ENCODE measurements at places on chromosomes 3 and 15.
A peak's percentile ranks its signal among the peaks of the same experiment; 100 is the strongest.

DNA sequence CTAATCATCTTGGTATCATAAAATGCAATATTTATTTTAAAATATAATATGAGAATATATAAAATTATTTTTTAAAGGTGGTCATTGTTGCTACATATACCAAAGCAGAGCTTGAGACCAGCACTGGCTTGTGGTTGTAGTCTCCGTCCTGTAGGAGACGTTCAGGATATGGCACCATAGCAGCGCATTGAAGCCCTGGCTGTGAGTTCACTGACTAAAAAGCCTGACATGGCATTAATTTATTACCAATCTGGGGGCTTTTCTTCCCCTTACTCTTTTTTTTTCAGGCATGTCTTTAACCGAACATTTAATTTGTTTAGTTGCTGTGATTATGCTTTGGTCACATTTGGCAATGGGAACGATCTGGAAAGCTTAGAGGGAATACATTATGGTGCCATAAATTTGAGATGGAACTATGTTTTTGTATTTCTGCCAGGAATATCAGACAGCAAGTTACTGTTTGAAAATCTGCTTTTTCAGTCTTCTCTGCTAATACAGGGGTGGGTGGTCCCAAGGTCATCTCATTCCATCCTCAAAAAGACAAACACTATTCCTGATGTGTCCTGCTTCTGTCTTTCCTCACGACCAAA lies 108.5 kb downstream of the ZIC4 start:
- DNase-seq, result no peak

DNA sequence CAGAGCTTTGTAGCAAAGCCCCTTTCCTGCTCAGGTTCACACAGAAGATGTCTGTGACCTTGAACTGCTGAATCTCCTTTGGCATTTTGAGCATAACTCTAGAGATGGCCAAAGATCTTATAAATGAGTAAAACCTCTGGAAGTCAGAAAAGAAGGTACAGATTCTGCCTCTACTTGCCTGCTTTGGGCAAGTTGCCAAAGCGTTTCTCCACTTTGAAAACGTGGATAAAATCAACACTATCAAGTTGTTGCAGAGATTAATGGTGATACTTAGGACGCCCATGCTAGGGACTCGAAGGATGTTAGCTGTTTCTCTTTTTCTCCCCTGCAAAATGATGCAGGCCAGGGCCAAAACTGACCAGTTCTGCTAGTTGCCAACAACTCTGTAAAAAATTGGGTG lies 68.0 kb upstream of the CMTM7 start:
- DNase-seq, result no peak

GRCh38 chr3:38648024-38648658 lies 1.3 kb downstream of the SCN5A start:
- DNase-seq, result no peak

DNA sequence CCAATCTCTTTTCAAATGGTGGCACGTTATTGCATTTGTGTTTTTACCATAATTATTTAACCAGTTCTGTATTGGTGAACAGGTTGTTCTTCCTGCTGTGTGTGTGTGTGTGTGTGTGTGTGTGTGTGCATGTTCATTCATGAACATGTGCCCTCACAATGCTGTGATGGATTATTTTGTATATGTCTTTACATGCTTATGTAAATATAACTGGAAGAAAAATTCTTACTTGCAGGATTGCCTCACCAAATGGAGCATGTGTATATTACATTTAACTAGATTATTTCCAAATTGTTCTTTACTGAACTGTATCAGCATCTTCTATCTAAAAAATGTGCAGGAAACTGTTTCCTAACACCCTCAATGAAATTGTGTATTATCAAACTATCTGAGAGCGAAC lies 175.2 kb upstream of the ZPLD1 start:
- no peak for DNase-seq

- no peak for DNase-seq
These were observed 12.6 kb downstream of the PAQR5 start for GRCh38 chr15:69311319-69311721.

DNA sequence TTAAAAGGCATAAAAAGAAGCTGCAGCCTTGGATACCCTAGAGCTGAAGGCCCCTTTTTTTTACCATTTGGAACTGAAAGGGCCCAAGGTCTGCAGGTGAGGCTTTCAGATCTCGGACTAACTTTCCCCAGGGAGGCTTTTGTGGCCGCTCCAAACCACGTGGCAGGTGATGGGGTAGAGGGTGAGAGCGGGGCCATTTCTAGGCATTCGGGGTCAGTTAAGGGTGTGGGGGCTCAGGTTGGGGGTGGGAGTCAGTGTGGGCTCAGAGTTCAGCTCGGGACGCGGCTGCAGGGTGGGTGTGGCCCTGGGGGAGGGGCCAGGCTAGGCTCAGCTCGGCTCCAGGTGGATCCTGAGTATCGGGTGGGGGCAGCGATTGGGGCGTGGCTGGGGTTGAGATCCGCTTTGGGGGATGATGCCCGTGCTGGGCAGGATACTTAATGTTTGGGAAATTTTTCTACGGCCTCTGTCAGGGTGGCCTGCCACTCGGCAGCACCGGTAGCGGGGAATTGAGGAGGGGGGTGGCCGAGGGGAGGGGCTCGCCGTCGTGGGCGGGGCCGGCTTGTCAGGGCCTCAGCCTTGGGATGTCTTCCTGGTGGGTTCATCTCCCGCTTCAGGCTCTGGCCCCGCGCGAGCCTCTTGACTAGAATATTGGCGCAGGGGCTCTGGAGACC lies 2.5 kb downstream of the KLF13 start:
- DNase-seq, result peak; percentile 46

GRCh38 chr3:94453864-94454263 lies 391.0 kb downstream of the NSUN3 start:
- no peak for DNase-seq

DNA sequence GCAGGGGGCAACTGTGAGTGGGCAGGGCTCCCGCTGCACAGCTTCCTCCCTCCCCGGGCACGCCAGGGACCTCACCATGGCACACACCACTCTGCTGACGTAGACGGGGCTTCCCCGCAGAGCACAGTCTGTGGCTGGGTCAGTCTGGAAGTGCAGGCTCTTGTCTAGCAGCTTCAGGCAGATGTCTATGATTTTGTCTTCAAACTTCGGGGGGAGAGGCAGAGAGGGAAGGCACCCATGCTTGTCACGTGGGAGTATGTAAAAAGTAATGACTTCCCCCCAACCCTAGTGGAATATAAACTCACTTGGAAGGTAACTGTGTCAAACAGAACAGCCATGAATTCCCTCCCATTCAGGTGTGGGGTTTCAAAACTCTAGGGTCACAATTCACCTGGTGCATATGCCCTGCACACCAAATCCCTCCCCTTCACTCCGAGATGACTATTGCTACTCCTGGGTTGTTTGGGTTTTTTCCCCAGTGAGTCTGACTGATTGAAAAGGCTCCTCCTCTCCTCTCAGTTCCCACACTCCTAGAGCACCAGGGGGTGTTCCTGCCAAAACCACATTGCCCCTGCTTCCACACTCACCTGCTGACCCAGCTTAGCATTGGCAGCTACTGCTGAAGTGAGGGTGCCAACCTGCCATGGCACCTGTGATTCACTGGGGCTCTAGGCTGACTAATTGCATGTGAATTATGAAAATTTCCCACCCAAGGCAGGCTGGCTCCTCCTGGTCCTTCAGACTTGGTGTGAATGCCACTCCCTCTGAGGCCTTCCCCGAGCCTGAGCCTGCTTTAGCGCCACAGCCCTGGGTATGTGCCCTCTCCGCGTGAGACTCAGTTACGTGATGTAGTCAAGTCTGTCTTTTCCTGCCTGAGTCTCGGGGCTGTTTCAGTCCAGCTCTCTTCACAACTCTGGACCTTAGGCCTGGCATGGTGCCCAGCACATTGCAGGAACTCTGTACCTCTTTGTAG lies 13.0 kb downstream of the TGM5 start:
- DNase-seq, result peak; percentile 38

- DNase-seq, result no peak
These were observed 15.4 kb downstream of the GALK2 start for GRCh38 chr15:49185473-49185872.

GRCh38 chr15:24862726-24863521 lies 91.9 kb upstream of the SNRPN start:
- DNase-seq, result no peak

DNA sequence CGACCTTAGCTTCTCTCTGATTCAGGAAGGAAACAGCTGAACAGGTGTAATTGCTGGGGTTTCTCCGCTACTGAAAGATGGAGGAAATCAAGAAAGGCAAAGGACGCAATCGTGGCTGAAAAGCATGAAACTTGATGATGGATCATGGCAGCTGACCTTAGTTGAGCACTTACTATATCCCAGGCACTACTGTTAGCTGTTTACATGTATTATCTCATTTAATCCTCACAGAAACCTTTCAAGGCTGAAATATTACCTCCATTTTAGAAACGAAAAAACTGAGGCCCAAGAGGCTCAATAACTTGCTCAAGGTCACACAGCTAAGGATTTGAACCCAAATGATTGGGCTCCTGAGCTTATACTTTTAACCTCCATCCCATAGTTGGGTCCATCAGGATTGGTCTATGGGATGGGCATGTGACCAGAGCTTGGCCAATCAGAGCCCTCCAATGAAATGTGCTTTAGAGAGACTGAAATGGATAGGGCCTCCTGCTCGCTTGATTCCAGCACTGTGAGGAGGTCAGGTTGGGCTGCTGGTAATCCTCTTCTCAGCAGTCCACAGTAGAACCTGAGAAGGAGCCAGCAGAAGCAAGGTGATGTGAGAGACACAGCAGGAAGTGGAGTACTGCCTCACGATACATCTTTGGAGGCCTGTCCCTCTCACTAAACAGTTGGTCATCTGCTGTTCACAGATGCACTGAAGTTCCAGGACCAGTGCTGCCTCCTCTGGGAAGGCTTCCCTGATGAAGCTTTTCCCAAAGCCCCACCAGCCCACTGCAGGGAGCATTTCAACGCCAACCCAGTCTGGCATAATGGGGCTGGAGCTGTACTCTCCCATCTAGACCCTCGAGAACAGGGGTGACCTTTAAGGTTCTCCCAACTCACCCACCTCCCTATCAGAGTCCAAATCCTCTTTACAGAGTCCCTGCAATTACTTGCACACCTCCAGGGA lies 10.4 kb downstream of the CLN6 start:
- no peak for DNase-seq

- DNase-seq, result no peak
These were observed 146.2 kb downstream of the PLCH1 start for GRCh38 chr3:155598671-155599070.

GRCh38 chr3:72004749-72005292 lies 219.9 kb upstream of the PROK2 start:
- DNase-seq, result no peak

- no peak for DNase-seq
These were observed 821 bp upstream of the MAGI1 start for GRCh38 chr3:66039590-66039887.

- peak; percentile 9 for DNase-seq
These were observed 397 bp downstream of the PLXND1 start for GRCh38 chr3:129605922-129606635.

- no peak for DNase-seq
These were observed 34.5 kb upstream of the INSYN1 start for GRCh38 chr15:73787621-73788020.

GRCh38 chr3:10443272-10444109 lies 61.9 kb downstream of the ATP2B2 start:
- DNase-seq, result no peak

GRCh38 chr15:41851167-41851523 lies 12.5 kb downstream of the PLA2G4B start:
- DNase-seq, result no peak

DNA sequence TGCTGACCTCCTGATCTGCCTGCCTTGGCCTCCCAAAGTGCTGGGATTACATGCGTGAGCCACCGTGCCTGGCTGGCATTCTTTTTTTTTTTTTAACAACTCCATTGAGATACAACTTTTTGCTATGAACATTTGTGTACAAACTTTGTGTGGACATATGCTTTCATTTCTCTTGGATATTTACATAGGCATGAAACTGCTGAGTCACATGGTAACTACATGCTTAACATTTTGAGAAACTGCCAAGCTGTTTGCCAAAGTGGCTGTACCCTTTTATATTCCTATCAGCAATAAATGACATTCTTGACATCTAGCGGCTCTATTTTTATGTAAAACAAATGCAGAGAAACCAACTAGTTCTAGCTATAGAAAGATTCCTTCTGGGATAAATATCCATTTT lies 8.7 kb upstream of the YEATS2 start:
- DNase-seq, result no peak

- no peak for DNase-seq
These were observed 61.4 kb downstream of the MGLL start for GRCh38 chr3:127760791-127761440.

- DNase-seq, result no peak
These were observed 74.6 kb upstream of the SPATA12 start for GRCh38 chr3:56985878-56986277.

DNA sequence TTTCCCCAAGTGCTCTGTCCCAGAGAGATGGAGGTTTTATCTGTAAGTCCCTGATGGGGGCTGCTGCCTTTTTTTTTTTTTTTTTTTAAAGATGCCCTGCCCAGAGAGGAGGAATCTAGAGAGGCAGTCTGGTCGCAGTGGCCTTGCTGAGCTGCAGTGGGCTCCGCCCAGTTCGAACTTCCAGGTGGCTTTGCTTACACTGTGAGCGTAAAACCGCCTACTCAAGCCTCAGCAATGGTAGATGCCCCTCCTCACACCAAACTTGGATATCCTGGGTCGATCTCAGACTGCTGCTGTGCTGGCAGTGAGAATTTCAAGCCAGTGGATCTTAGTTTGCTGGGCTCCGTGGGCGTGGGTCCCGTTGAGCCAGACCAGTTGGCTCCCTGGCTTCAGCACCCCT lies 51.6 kb downstream of the SLC2A2 start:
- no peak for DNase-seq

DNA sequence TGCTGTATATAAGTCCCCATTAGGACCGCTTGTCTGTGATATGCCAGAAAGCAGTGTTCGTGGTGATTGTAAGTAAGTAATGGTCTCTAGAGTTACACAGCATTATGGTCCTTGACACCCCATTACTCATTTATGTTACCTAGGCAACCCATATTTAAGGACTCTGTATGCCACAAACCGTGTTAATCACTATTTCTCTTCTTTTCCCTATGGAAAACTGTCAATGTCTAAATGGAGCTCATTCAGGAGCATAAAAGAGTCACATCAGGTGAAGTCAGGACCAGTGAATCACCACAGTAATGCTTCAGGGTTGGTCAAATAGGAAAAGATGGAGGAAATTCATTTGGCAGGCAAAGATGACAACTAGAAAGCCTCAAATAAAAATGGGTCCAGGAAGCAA lies 146.6 kb upstream of the PEX5L start:
- no peak for DNase-seq

All from CD4-positive, alpha-beta T cell treated with Interleukin-17A for 1 hour (primary cell).